Endothelial cell of umbilical vein (primary cell): ENCODE measurements at places on chromosomes 11 and 22. TPM values are rescaled to one million over a fixed set of nuclear protein-coding genes. Genes with fewer than 3 reads are reported as not detected.

OR2AG2 gene
- polyA plus RNA-seq = 0.13 and 0.18 TPM in 2 replicates

GRCh38 chr22:45246060-45246985 lies 5.6 kb upstream of the KIAA0930 start:
- peak; percentile 91 for DNase-seq

GRCh38 chr11:12079726-12080556 lies 30.4 kb upstream of the MICAL2 start:
- DNase-seq = peak; percentile 95

A4GALT gene
- 5.4 and 8.7 TPM in 2 replicates for polyA plus RNA-seq

GRCh38 chr11:27057091-27057780 lies 16.6 kb downstream of the BBOX1 start:
- no peak for DNase-seq

- no peak for DNase-seq
Observed at GRCh38 chr11:42967653-42968052, 344.1 kb upstream of the API5 start.

DNA sequence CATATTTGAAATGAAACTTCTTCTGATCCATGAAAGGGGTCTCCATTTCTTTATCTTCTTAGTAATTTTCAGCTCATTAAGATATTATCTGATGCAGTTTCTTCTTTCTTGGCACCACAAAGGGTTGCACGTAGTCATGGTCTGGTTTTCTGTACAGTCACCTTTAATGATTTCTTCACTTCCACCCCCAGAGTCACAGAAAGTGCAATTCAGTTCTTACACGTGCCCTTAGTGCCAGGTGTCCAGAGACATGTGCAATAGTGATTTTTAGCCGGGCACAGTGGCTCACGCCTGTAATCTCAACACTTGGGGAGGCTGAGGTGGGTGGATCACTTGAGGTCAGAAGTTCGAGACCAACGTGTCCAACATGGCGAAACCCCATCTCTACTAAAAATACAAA lies 202.8 kb upstream of the MTNR1B start:
- DNase-seq = no peak

DNA sequence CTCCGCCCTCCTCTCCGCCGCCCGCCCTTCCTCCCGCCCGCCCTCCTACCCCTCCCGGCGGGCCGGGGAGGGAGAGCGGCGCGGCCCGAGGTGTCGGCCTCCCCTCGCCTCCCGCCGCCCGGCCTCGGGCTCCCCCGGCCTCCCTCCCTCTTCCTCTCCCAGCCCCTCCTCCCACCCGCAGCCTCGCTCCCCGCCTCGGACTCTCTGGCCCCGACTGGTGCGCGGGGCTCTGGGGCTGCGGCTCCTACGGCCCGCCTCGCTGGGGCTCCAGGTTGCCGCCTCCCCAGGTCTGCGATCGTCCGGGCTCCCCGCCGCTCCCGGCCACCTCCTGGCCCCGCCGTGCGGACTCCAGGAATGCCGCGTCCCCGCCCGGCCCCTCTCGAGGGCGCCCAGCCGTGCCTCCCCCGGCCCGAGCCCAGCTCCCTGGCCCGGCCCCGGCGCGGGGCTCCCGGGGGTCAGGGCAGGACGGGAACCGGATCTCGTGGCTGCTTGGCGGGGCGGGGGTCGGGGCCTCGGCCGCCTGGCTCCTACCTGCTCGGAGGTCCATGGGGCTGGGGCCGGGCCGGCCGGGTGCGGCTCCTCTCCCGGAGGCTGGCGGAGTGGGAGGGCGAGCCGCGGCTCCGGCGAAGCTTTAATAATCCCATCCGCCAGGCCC lies at the start of gene CLCF1:
Gene CLCF1, minus strand, starts transcription at position 606 of the 655 bp plus-strand sequence. Its CDS starts 59 bp downstream, at position 547.
- DNase-seq = no peak

GRCh38 chr11:119372260-119373058 lies 9.0 kb downstream of the USP2 start:
- no peak for DNase-seq

GRCh38 chr11:15967166-15967565 lies 389.2 kb downstream of the SOX6 start:
- DNase-seq = peak; percentile 15

C11orf86 gene
- not detected in 2 replicates for polyA plus RNA-seq

IL18 gene
- 0.29 and 0.73 TPM in 2 replicates for polyA plus RNA-seq

GRCh38 chr11:4436411-4436810 lies 12.7 kb upstream of the OR52K2 start:
- no peak for DNase-seq

DNA sequence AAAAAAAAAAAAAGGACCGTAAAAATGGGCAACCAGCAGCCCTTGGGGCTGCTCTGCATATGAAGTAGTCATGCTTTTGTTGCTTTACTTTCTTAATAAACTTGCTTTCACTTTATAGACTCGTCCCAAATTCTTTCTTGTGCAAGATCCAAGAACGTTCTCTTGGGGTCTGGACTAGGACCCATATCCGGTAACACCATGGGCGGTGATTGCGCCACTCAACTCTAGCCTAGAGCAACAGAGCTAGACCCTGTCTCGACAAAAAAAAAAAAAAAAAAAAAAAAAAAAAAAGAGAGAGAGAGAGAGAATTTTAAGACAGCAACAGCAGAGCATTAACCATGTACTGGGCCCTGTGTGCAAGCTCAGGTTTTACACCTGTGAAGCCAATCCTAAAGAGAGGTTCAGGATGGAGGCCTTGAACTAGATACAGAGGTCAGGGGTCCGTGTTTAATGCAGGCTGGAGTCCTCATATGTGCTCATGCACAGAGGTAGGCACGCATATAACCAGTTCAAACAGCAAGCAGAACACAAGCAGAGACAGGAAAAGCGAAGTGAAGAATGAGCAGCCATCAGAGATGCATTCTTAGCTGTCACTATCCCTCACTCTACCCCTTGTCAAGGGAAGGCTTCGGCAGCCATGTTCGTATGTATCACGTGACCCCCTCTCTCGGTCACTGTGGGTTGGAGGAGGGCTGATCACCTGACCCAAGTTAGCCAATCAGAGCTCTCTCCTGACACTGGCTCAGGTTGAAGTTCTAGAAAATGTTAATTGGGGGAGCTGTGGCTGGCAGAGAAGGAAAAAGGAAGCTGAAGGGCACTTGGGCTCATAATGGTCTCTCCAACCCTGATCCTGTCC lies 16.7 kb upstream of the SYT12 start:
- no peak for DNase-seq

DPP3 gene
- polyA plus RNA-seq = 50.4 and 55.8 TPM in 2 replicates

DNA sequence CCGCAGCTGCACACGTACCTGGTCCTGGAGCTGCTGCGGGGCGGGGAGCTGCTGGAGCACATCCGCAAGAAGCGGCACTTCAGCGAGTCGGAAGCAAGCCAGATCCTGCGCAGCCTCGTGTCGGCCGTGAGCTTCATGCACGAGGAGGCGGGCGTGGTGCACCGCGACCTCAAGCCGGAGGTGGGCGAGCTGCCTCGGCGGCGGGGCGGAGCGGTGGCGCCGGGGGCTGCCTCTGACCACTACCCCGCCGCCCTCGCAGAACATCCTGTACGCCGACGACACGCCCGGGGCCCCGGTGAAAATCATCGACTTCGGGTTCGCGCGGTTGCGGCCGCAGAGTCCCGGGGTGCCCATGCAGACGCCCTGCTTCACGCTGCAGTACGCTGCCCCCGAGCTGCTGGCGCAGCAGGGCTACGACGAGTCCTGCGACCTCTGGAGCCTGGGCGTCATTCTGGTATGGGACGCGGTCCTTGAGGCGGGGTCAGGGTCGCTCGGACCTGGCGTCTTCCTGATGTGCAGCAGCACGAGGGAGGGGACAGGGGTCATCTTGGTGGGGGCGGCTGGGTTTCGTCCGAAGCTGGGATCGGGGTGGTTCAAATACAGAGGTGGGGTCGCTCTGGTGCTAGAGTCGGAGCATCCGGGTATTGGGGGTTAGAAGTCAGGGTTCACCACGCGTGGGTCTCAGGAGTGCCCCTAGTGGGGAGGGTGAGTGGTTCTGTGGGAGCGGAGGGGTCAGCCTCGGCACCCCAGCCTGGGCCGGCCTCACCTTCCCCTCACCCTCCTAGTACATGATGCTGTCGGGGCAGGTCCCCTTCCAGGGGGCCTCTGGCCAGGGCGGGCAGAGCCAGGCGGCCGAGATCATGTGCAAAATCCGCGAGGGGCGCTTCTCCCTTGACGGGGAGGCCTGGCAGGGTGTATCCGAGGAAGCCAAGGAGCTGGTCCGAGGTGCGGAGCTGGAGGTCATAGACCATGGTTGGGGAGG lies 10.8 kb downstream of the RPS6KA4 start:
- DNase-seq = no peak

PIWIL4 gene
- polyA plus RNA-seq = 0.55 and 0.76 TPM in 2 replicates

DNA sequence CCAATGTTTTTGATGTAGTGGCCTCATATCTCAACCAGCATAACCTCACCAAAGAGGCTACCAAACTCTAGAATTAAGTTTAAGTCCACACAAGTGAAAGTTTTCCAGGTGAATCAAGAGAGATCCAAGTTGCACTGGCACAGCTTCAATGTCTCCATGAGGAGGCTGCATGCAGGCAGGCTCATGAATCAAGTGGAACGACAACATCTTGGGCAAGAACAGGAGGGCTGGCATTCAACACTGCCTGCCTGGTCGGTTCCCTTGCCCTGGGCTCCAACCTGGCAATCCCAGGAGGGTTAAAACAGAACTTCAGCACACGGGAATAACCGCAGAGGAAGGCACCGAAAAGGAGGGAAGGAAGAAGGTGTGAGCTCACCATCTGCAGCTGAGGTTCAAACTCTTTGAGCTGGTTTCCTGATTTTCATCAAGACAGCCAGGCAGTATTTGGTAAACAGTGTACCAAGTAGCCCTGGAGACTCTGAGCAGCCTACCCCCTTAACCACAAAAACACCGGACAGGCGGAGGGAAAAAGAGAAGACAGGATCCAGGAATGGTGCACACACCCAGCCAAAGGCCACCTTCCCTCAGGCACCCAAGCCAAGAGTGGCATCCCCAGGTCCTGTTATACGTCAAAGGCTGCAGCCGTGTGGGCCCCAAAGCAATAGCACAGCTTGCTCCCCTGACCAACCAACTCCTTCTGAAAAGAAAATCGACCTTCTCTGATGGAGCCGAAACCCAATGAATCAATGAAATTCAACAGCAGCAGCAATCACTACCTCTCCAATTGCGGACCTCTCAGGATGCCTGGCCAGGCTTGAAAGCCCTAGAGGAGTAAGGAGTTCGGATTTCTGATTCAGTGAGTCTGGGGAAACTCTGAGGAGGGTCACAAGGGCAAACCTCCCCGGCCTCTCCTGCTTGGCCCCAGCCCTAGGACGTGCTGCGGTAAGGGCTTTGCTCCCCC lies 1.3 kb downstream of the PACSIN2 start:
- peak; percentile 64 for DNase-seq

GRCh38 chr11:27409049-27409448 lies 46.0 kb upstream of the CCDC34 start:
- DNase-seq = no peak

RIC8A gene
- polyA plus RNA-seq = 143 and 165 TPM in 2 replicates

DNA sequence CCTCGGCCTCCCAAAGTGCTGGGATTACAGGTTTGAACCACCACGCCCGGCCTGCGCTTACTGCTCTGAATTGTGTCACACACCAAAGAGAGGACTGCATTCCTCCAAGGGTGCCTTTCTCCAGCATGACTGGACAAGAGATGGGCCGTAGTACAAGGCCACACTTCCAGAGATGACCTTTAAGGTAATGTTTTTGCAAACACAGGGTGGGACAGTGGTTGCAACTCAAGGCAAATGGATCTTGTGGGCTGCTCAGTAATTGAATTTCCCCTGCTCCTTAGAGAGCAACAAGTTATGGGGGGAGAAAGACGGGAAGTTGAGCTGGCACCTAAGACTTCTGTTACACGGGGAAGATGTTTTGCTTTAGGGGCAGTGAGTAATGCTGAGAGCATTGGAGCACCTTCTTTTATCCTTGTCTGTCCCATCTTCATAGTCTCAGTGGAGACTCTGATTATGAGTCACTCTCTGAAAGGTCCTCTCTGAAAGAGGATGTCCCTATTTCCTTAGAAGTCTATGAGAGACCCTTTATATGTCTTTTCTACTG lies 66.3 kb downstream of the C11orf91 start:
- no peak for DNase-seq

- DNase-seq = peak; percentile 88
Observed at GRCh38 chr22:39316440-39317083, 2.9 kb downstream of the RPL3 start.

DNA sequence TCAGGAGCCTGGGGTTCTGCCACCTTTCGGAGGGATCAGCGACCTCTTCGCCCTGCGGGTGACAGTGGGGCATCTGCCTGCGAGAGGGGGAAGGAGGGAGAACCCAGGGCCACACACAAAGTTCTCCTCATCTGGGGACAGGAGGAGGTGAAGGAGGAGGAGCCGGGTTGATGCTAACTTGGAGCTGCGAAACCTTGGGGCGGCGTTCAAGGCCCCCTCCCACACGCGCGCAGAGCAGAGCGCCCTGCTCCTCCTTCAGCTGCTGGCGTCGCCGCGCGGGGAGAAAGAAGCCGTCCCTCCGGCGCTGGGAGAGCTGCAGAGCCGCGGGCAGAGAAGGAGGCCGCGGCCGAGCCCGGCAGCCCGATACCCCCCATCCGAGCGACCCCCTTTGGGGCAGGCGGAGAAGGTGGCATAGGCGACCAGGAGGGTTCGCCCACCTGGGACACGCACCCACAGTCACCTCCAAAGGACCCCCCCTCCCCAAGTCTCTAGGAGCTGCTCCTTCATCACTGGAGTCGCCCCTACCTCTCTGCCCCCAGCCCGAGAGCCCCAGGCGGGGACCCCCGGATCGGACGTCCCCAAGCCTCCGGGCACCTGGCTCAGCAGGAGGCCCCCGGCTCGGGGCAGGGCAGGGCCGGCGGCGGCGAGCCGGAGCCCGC lies at the start of gene RASD2:
Gene RASD2, plus strand, starts transcription at position 237 of the 659 bp plus-strand sequence. CDS start 5,979 bp downstream, outside the sequence.
- DNase-seq = no peak

- peak; percentile 58 for DNase-seq
Observed at GRCh38 chr22:25762147-25762546, 20.2 kb downstream of the MYO18B start.

SMC1B gene
- polyA plus RNA-seq = not detected in 2 replicates

HPX gene
- polyA plus RNA-seq = 1.5 and 1.6 TPM in 2 replicates

DNA sequence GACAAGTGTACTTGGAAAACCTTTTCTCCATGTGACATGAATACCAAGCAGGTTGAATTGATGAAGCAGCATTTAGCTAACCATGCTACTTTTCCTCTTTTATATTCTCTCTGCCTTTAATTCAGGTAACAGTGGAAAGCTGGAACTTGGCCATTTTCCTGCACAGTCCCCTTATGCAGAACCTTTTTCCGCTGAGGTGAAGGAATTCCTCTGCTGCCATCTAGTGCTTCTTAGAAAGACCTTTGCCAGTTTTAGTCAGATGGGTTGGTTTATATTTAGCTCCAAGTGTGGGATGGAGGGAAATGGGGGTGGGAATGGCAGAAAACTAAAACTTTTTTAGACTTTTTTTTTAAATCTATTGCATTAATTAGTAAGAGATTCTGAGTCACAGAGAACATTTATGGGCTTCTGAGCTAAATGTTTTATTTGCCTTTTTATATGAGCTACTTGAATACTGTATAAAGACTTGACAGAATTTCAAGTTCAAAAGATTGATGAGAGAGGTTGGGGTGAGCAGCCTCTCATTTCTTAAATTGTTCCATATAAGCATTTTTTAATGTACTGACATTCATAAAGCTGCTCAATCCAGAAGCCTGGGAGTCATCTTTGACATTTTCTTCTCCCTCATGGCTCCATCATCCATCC lies 153.9 kb upstream of the ZC3H12C start:
- DNase-seq = peak; percentile 80
